ENCODE measurements at places on chromosomes 4 and X.

DNA sequence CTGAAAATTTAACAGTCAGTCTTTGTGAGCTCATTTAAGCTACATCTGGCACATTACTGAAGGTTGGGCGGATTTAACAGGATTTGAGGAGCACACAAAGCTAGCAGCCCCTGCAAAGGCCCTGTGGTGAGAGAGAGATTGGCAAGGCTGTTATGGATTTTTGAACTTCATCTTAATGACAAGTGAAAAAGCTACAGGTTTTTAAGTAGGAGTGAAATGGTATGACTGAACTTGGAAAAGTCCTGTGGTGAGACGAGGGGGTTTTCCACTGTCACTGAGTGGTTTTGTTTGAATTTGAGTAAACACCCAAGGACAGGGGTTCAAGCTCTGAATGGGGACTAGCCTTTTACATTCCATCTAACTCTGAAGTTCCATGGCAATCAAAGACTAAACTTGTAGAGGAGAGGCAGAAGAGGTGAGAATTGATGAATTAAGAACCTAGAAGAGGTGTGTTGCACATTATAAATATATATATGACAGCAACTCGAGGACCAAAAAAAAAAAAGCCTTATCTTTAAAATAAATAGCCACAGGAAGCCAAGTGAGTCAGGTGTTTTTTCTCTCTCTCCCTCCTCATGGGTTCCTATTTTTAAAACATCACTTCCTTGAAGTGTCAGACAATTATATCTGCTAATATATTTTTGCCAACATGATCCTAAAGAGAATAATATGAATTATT, 47.8 kb upstream of the CLNK start:
- no peak for DNase-seq

DNA sequence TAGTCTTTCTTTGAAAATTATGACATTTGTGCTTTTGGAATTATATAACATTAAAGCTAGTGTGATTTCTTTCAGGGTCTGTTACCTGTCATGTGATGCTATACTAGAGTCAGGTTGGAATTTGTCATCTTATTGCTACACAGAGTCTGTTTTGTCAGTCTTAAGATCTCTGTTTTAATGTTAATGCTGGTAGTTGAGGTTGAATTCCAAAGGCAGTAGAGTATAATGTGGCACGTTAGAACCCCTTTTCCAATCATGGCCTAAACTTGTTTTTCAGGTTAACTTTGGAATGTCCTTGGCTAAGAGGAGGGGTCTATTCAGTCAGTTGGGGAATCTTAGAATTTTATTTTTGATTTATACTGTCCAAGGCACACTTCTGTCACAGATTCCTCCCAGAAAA, 258.5 kb downstream of the PABPC4L start:
- no peak for DNase-seq

GRCh38 chr4:32472918-32473317, 1752.7 kb downstream of the PCDH7 start:
- no peak for DNase-seq

- DNase-seq, result no peak
Measured at GRCh38 chr4:74659576-74660411, 134.5 kb downstream of the BTC start.

- no peak for DNase-seq
Measured at GRCh38 chr4:2930758-2931511, 32.3 kb downstream of the NOP14 start.

GRCh38 chr4:54254116-54254914, 25.2 kb downstream of the PDGFRA start:
- DNase-seq, result no peak

- no peak for DNase-seq
Measured at GRCh38 chr4:126354784-126355183, 1040.0 kb downstream of the FAT4 start.

Data from stimulated activated CD4-positive, alpha-beta T cell treated with anti-CD3 and anti-CD28 coated beads, Interleukin-1b, Interleukin-23, amount 100 ng/mL, for 24 hours (primary cell).